ENCODE measurements at places on chromosomes 5 and 9.

DNA sequence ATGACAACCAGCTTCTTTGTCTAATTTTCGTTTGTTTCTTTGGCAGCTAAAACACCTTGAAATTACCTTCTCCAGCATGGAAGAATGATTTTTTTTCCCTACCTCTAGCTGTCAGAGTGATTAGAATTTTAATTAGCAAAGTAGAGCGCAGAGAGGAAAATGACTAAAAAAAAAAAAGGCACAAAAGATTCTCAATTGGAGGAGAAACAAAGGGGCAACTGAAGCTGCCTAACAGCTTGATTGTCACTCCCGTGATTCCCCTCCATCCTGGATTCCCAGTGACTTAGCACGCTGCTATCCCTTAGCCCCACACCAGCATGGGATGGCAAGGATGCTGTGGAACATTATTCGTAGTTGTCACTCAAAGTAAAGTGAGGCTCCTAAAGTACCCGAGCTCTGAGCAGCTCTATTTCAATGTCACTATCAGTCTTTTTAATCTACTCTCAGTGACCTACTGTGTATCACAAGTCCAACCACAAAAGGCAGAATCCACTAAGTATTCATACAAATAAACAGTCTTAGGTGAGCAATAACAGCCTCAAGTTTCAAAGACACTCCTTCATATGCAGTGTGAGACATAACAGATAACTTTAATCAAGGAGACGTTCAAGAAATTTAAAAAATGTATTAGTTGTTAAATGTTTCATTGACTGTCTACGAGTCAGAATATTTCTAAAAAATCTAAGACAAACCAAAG lies 710.0 kb upstream of the GRAMD2B start:
- no peak for DNase-seq

DNA sequence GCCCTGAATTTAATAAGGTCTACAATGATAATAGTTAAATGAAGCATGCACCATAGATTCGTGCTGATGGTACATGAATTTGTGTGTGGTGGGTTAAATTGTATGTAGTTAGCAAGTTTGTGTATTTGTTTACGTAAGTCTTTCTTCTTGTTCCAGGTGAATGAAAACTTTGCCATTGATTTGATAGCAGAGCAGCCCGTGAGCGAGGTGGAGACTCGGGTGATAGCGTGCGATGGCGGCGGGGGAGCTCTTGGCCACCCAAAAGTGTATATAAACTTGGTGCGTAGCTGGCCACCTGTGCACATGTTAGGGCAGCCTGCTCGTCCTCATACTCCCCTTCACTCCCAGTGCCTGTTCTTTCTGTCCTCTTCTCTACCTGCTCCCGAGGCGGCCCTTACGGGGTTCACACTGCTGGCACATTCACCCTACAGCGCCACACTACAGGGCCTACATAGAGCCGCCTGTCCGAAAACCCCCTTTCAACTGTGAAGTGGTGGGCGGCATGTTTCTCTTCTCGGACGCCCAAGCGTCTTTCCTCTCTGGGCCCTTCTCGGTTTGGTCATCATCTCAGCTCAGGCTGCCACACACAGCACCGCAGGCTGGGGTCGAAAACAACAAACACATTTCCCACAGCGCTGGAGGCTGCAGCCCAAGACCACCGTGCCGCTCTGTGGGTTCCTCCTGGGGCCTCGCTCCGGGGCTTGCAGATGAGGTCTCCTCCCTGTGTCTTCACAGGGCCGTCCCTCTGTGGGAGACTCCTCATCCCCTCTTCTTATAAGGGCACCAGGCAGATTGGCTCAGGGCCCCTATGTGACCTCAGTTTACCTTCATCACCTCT lies 13.2 kb downstream of the NDUFS6 start:
- no peak for DNase-seq

GRCh38 chr9:136091582-136092352 lies 3.3 kb downstream of the NACC2 start:
- no peak for DNase-seq

- DNase-seq, result no peak
Observed at GRCh38 chr9:125325826-125326225, 64.2 kb downstream of the GAPVD1 start.

- DNase-seq, result no peak
Observed at GRCh38 chr5:160460377-160461049, 38.9 kb downstream of the PTTG1 start.

DNA sequence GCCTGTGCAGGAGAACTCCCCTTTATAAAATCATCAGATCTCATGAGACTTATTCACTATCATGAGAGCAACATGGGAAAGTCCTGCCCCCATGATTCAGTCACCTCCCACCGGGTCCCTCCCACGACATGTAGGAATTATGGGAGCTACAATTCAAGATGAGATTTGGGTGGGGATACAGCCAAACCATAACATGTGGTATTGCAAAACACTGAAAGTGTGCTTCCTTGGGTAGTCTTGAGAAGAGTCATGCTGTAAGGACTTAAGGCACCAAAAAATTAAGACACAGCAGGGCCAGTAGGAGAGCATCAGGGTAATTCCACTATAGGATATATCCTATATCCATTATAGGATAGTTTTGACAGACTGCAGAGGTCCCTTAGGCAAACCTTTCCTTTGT lies 29.4 kb upstream of the GDNF start:
- no peak for DNase-seq

Data from effector memory CD8-positive, alpha-beta T cell (primary cell).